Muscle of leg (tissue), 16 donors: ENCODE measurements at places on chromosomes 12 and 14. TPM values are rescaled to one million over a fixed set of nuclear protein-coding genes. Genes with fewer than 3 reads are reported as not detected.
A peak's percentile ranks its signal among the peaks of the same experiment; 100 is the strongest.

DNA sequence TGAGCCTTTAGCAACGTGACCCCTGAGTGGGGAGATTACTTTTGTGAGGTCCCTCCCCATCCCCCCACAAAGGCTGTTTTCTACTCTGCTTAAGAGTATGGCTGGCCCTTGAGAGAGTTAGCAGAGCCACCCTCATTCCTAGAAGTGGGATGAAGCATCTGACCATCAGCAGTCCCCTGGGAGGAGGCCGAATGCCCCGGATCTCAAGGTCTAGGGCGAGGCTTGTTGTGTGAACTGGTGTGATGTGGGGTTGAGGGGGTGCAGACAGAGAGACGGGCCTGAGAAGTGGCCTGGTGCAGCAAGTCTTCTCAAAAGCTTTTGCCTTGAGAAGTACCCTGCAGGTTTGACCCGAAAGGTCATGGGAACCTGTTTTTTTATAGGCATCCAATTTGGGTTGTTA lies 153.0 kb upstream of the FKBP4 start:
- peaks cover 5% of the 10 kb centered on the region for H3K27me3 ChIP-seq
- H3K36me3 ChIP-seq = no peaks in the 10 kb centered on the region
- DNase-seq = no peak
- H3K4me3 ChIP-seq = no peak overlapping the region
- H3K4me1 ChIP-seq = peaks cover 10% of the 10 kb centered on the region

DNA sequence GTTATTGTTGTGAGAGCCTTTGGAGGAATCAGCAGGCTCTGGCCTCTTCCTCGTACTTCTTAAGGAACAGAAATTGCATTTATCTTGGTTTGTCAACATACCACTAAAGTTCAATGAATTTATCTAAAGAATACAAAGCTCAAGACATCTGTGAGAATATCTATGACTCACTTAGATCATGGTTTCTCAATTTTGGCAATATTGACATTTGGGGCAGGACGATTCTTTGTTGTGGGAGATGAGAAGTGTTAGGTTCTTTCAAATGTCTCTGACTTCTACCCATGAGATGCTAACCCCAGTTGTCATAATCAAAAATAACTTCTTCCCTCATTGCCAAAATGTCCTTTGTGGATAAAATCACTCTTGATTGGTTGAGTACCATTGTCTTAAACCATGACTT lies 1190.3 kb downstream of the GALC start:
- no peak for DNase-seq
- no peak overlapping the region for H3K4me3 ChIP-seq
- H3K27me3 ChIP-seq = no peaks in the 10 kb centered on the region
- H3K27ac ChIP-seq = no peak overlapping the region
- no peaks in the 10 kb centered on the region for H3K4me1 ChIP-seq

DNA sequence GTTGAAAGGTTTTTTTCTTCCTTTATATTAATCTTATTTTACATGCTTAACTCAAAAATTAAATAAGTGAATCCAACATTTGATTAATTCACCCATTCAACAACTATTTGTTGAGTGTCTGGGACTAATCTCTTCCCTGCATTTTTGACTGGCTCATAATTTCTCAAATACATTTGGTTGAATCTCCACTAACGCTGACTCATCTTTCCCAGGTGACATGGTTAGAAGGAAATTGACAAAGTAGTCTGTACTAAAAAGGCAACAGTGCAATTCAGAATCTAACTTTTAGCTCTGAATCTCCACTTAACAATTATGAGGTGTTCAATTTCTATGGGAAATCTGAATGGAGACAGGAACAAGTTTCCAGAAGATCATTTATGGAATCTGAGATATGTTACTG lies 88.9 kb downstream of the LIN7A start:
- H3K4me3 ChIP-seq = no peak overlapping the region
- no peaks in the 10 kb centered on the region for H3K36me3 ChIP-seq
- DNase-seq = no peak
- no peaks in the 10 kb centered on the region for H3K27me3 ChIP-seq
- no peak overlapping the region for H3K27ac ChIP-seq

GRCh38 chr12:4939418-4940023 lies 29.8 kb downstream of the KCNA1 start:
- no peak overlapping the region for H3K4me3 ChIP-seq
- H3K27ac ChIP-seq = no peak overlapping the region
- peaks cover 11% of the 10 kb centered on the region for H3K27me3 ChIP-seq
- no peaks in the 10 kb centered on the region for H3K4me1 ChIP-seq

GRCh38 chr14:100688598-100689461 lies 37.9 kb upstream of the DLK1 start:
- H3K36me3 ChIP-seq = no peaks in the 10 kb centered on the region
- H3K27ac ChIP-seq = no peak overlapping the region
- H3K4me1 ChIP-seq = peaks cover 47% of the 10 kb centered on the region
- DNase-seq = no peak
- no peaks in the 10 kb centered on the region for H3K27me3 ChIP-seq
- no peak overlapping the region for H3K4me3 ChIP-seq

- no peak overlapping the region for H3K4me3 ChIP-seq
- DNase-seq = no peak
- no peak overlapping the region for H3K27ac ChIP-seq
- H3K4me1 ChIP-seq = no peaks in the 10 kb centered on the region
- H3K27me3 ChIP-seq = peaks cover 1% of the 10 kb centered on the region
Measured at GRCh38 chr12:129208566-129208965, 355.3 kb downstream of the GLT1D1 start.

GRCh38 chr14:31457665-31458659 lies 656 bp upstream of the DTD2 start:
- H3K27me3 ChIP-seq = no peaks in the 10 kb centered on the region
- H3K27ac ChIP-seq = peak overlapping the region; percentile 94
- H3K4me1 ChIP-seq = peaks cover 3% of the 10 kb centered on the region
- peaks cover 1% of the 10 kb centered on the region for H3K36me3 ChIP-seq
- peak overlapping the region; percentile 64 for H3K4me3 ChIP-seq
- no peak for DNase-seq

The DCN gene
- total RNA-seq = 2,074 TPM

The B3GNT4 gene
- total RNA-seq = 0.04 TPM

The NUP37 gene
- 24.4 TPM for total RNA-seq

The GALNT16 gene
- 10.7 TPM for total RNA-seq

The KLRC2 gene
- total RNA-seq = 0.13 TPM
